Activated CD8-positive, alpha-beta memory T cell treated with anti-CD3 and anti-CD28 coated beads, Interleukin-2, amount 10 ng/mL, durations not matched to agents 7 days and 5 days (primary cell): ENCODE measurements at places on chromosomes 3 and 15.

DNA sequence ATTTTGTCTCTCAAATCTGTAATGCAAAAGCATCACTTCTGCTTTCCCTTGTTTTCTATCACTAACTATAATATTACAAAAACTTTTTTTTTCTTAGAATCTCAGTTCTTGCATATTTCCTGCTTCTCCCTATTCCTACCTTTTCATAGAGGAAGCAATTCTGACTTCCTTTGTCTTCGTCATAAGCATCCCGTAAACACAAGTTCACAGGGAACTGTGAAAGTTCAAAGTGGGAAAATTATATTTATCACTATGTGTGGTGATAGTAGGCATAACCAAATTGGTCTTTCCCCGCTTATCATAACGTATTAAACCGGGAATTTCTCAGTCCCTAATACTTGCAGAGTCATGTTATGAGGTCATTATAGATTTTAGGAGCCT is 22.3 kb downstream of the CD200 start:
- no peak for DNase-seq

DNA sequence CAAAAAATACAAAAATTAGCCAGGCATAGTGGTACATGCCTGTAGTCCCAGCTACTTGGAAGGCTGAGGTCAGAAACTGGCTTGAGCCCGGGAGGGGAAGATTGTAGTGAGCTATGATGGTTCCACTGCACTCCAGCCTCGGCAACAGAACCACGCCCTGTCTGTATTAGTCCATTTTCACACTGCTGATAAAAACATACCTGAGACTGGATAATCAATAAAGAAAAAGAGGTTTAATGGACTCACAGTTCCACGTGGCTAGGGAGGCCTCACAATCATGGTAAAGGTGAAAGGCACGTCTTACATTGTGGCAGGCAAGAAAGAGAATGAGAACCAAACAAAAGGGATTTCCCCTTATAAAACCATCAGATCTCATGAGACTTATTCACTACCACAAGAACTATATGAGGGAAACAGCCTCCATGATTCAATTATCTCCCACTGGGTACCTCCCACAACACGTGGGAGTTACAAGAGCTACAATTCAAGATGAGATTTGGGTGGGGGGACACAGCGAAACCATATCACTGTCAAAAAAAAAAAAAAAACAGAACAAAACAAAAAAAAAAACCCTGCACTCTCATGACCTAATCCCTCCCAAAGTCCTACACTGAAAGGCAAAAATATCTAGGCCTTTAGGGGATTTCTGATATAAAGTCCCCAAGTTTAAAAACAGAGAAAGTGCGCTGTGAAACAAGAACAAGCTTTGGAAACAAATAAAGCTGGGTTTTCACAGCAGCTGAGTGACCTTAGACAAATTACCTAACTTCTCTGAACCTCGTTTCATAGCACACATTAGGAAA is 224.7 kb downstream of the IGSF11 start:
- DNase-seq = no peak

DNA sequence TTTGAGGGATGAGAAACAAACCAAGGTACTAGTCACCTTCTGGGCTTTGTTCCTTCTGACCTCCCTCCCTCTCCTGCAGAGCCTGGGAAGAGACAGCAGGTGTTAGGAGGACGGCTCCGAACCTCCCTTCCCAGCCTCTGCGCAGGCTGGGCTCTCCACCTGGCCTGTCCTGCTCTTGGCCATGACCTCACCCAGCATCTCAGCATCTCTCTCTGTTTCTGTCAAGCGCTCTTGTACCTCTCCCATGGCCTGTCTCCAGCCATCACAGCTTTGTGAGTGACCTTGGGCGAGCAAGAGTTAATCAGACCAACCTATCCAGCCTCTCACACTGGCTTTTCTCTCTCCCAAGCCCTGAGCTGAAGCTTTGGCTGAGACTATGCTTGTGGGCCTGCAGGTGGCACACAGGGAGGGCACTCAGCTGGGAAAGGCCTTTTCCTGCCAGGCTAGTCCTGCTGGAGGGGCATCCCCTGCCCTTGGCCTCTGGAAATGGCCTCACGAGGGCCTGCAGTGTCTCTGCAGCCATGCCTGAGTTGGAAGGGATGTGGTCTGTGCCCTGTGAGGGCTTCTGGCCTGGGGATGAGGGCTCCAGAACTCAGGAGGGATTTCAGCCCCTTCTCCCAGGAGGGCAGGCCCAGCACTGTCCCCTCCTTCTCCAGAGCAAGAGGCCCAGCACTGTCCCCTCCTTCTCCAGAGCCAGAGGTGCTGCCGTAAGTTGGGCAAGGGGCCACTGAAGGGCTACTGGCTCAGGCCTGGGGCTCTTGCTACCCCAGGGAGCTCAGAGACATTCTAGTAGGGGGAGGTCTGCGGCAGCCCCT is 2.1 kb downstream of the CHST13 start:
- DNase-seq = no peak

DNA sequence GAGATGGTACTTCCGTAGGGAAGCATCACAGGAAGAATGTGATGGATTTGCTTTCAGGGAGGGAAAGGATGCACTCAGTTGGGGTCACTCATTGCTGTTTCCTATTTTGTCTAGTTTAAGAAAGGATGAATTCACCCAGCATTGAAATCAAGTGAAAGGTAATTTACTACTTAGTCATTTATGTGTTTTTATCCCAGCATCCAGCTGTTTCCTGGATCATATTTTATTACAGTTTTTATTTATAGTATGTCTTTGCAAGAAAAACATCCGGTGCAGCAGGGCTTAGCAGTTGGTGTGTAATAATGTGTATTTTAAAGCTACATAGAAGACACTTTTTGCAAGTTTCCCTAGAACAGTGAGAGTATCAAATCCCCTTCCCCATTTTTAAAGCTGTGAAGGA is 37.4 kb upstream of the GOLGA8B start:
- no peak for DNase-seq

DNA sequence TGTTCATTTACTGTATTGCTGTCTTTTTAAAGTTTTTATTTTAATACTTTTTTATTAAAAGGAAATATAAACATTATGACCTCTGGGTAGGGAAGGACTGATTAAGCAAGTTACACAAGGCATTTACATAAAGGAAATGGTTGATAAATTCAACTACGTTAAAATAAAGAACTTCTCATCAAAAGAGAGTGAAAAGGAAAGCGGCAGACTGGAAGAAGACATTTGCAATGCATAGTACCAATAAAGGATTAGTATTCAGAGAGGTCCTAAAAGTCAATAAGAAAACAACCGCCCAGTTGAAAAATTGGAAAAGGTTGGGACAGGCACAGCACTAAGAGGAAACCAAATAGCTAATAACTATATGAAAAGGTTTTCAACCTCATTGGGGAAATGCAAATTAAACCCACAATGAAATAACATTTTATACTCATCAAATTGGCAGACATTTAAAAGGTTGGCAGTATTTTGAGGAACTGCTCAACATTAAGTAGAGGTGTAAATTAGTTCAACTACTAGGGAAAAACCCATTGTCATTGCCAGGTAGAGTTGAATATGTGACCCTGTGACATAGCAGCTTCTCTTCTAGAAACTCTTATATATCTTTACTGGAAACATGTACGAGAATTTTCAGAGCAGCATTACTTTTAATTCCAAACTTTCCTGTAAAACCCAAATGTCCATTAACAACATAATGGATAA is 9.5 kb downstream of the PDE8A start:
- DNase-seq = no peak

GRCh38 chr3:171228240-171228639 is 201.7 kb upstream of the SLC2A2 start:
- DNase-seq = no peak

GRCh38 chr15:67931861-67932260 is 92.0 kb upstream of the RNU6-1 start:
- DNase-seq = no peak
